CD4-positive, CD25-positive, alpha-beta regulatory T cell (primary cell): ENCODE measurements at places on chromosomes 3 and 15. TPM values are rescaled to one million over a fixed set of nuclear protein-coding genes. Genes with fewer than 3 reads are reported as not detected.

GRCh38 chr3:145313751-145314150 is 847.2 kb downstream of the PLOD2 start:
- H3K27me3 ChIP-seq = no peaks in the 10 kb centered on the region
- H3K4me3 ChIP-seq = no peak overlapping the region
- no peak overlapping the region for H3K27ac ChIP-seq
- DNase-seq = no peak
- no peaks in the 10 kb centered on the region for H3K4me1 ChIP-seq

- H3K4me3 ChIP-seq = no peak overlapping the region
- DNase-seq = no peak
Measured at GRCh38 chr15:40050788-40051470, 11.9 kb upstream of the SRP14 start.

The SNX33 gene
- total RNA-seq = 2.1 TPM

- DNase-seq = no peak
- H3K4me3 ChIP-seq = no peak overlapping the region
- H3K36me3 ChIP-seq = peaks cover 68% of the 10 kb centered on the region
Measured at GRCh38 chr3:31592764-31593163, 60.0 kb downstream of the STT3B start.

- H3K36me3 ChIP-seq = no peaks in the 10 kb centered on the region
- no peak for DNase-seq
- no peaks in the 10 kb centered on the region for H3K27me3 ChIP-seq
- no peak overlapping the region for H3K27ac ChIP-seq
Measured at GRCh38 chr3:104960579-104960978, 406.1 kb upstream of the ALCAM start.

- no peaks in the 10 kb centered on the region for H3K4me1 ChIP-seq
- no peaks in the 10 kb centered on the region for H3K36me3 ChIP-seq
- no peak overlapping the region for H3K27ac ChIP-seq
- H3K4me3 ChIP-seq = no peak overlapping the region
Measured at GRCh38 chr15:39357480-39358268, 223.2 kb upstream of the THBS1 start.

- H3K27me3 ChIP-seq = no peaks in the 10 kb centered on the region
- no peaks in the 10 kb centered on the region for H3K36me3 ChIP-seq
- DNase-seq = no peak
- H3K27ac ChIP-seq = no peak overlapping the region
Measured at GRCh38 chr3:142013993-142014392, 135.4 kb downstream of the TFDP2 start.

- no peaks in the 10 kb centered on the region for H3K4me1 ChIP-seq
- no peaks in the 10 kb centered on the region for H3K36me3 ChIP-seq
- no peak overlapping the region for H3K27ac ChIP-seq
- no peak for DNase-seq
- no peaks in the 10 kb centered on the region for H3K27me3 ChIP-seq
Measured at GRCh38 chr3:46447228-46447985, 17.3 kb downstream of the LTF start.

- no peaks in the 10 kb centered on the region for H3K36me3 ChIP-seq
- no peak for DNase-seq
- no peaks in the 10 kb centered on the region for H3K27me3 ChIP-seq
- H3K4me3 ChIP-seq = no peak overlapping the region
- H3K4me1 ChIP-seq = no peaks in the 10 kb centered on the region
Measured at GRCh38 chr3:25235031-25235430, 193.0 kb upstream of the RARB start.
